ENCODE measurements at places on chromosomes 1 and 21.

GRCh38 chr1:236161230-236161629 lies 18.9 kb downstream of the GPR137B start:
- DNase-seq, result no peak

GRCh38 chr21:33767236-33767635 lies 124.9 kb downstream of the ITSN1 start:
- no peak for DNase-seq

- DNase-seq, result no peak
Observed at GRCh38 chr1:76176000-76176399, 101.5 kb downstream of the ST6GALNAC3 start.

DNA sequence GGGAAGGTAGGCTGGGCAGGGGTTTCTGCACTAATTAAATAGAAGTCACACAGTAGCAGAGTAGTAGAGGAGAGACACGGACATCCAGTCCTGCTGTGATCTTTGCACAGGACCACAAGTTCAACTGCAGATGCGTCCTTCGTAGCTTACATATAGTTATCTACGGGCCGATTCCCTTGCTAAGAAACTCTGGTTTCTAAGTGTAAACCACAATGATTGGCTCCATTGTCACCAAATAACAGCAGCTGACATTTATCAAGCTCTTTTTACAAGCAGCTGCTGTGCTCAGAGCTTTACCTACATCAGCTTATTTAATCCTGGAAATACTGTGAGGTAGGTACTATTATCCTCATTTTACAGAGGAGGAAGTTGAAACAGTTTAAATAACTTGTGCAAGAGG lies 3.1 kb downstream of the SLC45A3 start:
- DNase-seq, result no peak

GRCh38 chr1:22530715-22531114 lies 32.6 kb upstream of the EPHA8 start:
- no peak for DNase-seq

DNA sequence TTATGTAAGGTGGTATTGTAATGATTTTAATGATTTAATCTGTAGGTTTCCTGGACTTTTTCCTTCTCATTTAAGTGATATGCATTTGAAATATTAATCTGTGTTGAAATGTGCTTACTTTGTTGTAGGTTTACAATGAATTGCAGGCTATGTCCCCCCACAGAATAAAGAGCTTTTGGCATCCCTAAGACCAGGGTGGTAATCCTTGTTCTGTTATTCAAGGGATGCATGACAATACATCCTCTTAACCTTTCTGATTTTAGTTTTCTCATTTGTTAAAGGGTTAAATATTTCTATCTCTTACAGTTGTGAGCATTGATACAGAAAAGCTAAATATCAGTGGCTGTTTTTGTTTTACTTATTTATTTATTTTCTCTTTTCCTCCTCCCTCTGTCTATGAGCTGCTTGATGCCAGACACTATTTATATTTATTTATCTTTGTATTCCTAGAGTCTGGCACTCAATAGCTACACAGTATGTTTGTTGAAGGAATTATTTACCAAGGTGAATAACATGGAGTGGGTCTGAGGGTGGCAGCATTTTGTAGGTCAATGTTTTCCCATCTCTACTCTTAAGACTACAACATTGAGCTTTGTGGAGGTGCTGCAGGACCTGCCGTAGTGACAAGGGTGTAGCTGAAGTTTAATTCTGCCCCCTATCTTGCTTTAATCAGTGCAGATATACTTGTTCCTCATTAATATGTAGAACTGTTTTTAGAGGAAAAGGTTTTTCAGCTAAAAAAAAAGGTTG lies 19.9 kb upstream of the ADGRL2 start:
- no peak for DNase-seq

GRCh38 chr1:111770916-111771315 lies 15.2 kb downstream of the DDX20 start:
- no peak for DNase-seq

GRCh38 chr1:25066256-25066655 lies 136.2 kb upstream of the RUNX3 start:
- no peak for DNase-seq

DNA sequence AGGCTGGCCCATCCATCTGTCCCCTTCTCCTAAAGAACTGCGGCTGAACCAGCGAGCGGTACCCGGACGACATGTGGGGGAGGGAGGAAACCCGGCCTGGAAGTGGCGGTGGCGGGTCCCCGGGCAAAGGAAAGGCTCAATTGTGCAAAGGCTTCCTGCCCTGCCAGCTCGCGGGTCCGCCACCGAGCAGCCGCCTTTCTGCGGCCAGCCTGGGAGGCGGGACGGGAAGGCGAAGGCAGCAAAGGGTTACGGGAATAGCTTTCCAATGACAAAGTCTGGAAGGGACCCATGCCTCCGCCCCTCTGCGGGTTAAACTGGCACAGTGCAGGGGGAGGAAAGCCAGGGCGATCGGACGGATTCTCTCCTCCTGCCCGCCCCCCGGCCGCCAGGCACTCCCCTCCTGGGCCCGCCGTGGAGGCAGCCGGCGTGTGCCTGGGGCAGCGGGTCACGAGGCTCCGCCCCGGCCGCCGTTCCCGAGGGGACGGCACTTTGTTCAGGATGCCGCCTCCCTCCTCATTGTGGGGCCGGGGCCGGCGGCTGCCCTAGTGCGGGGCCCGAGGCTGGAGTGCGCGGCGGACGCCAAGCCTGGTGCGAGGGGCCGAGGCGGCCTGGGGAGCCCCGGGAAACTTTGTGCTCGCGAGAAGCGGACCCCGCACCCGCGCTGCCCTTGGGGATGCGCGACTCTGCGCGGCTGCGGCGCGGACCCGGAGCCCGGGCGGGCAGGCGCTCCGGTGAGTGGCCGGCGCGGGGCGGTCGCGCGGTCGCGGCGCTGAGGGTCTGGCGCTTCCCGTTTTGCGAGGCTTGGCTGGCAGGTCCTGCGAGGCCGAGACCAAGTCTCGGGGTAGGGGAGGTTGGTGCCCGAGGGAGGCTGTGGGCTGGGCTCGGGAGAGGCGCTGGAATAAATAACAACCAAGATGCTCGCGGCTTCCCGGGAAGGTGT lies at the start of gene NAV1:
NAV1 (plus strand) TSS at position 516 of the 940 bp plus-strand sequence. CDS start 83,758 bp downstream, outside the sequence.
- DNase-seq, result no peak

- DNase-seq, result no peak
Observed at GRCh38 chr21:41070284-41070683, 97.7 kb upstream of the BACE2 start.

DNA sequence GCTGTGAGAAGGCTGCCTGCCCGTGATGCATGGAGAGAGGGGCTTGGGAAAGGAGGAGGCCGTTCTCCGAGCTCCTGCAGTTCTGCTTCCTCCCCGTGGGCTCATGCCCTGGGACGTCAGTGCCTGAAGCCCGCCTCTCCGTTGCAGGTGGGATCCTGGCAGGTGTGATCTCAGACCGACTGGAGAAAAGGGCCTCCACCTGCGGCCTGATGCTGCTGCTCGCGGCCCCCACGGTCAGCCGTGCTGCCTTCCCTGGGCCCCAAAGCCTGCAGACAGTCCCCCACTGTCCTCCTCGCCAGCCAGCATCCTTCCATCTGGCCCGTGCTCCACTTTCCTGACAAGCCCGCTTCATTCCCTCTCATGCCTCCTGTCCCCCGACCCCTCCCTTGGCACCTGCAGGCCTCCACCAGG lies 50.9 kb downstream of the SLC37A1 start:
- no peak for DNase-seq

GRCh38 chr1:248402748-248403147 lies at the start of gene OR2T1:
Gene OR2T1 (plus strand): TSS chr1:248403048. CDS start chr1:248406148, 3,100 bp downstream.
- no peak for DNase-seq

GRCh38 chr1:171910786-171911185 lies 69.5 kb downstream of the DNM3 start:
- DNase-seq, result no peak

DNA sequence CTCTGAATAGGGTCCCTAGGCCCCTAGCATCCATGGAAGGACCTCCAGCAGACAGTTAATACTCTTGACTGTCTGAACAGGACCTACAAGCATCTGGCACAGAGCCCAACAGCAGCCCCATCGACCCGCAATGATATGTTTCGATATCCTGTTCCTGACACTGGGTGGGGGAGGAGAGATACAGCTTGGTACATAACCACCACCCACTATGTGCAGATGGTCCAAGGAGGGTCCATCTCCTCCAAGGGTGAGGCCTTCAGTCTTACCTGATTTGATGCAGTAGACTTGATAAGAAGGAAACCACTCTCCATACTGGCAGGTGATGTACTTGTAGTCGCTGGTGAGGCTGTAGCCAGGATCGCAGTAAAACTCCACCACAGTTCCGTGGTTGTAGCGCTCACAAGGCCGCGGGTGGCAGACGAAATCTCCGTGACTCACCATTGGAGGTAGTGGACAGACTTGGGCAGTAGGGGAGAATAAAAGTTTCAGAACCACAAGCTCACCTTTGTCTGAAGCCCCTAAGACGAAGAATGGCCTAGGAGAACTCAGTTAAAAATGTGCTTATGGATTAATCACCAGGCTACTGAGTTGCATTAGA lies 86.0 kb upstream of the TLR5 start:
- no peak for DNase-seq

DNA sequence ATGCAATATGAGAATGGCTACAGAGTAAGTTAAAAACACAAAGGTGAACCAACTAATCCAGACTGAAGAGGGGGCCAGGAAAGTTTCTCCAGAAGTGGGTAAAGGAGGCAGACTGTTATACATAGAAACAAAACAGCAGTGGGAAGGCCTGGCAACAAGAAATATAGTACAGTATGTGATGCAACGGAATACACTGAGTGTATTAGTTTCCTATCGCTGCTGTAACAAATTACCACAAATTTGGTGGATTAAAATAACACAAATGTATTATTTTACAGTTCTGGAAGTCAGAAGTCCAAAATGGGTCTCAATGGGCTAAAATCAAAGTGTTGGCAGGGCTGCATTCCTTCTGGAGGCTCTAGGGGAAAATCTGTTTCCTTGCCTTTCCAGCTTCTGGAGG lies 95.2 kb downstream of the ZSWIM5 start:
- DNase-seq, result no peak

GRCh38 chr1:24905355-24905978 lies 24.6 kb downstream of the RUNX3 start:
- no peak for DNase-seq

GRCh38 chr1:53126495-53126894 lies 15.9 kb downstream of the SLC1A7 start:
- DNase-seq, result no peak

DNA sequence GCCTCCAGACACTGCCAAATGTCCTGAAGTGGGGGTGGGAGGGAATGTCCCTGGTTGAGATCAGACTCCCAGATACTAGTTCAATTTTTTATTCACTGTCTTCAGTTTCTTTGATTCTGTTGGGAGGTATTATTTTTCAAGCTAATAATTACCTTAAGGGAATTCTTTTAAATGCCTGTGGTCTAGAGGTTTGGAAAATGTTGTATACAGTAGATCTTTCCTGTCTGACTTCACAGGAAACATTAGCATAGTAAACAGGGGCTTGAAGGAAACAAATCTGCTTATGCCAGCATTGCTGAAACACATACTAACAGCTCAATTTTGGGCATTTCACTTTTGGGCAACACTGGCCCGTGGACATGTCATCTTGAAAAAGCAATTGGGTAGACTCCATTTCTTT lies 84.3 kb upstream of the HP1BP3 start:
- DNase-seq, result no peak

DNA sequence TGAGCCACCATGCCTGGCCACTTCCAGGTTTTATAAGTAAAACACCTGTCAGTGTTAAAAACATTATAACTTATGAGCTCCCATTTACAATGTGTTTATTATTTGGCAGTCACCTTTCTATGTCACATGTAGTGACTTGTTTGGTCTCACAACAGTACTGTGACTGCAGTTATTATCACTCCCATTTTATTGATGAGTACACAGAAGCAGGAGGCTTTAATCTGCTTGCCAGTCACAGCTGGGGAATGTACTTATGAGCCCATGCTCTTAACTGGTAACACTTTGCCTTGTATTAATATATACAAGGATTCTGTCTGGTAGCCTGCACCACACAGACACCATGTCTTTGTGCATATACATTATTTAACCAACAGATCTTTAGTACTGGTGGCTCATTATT lies 31.1 kb upstream of the BACH1 start:
- no peak for DNase-seq

DNA sequence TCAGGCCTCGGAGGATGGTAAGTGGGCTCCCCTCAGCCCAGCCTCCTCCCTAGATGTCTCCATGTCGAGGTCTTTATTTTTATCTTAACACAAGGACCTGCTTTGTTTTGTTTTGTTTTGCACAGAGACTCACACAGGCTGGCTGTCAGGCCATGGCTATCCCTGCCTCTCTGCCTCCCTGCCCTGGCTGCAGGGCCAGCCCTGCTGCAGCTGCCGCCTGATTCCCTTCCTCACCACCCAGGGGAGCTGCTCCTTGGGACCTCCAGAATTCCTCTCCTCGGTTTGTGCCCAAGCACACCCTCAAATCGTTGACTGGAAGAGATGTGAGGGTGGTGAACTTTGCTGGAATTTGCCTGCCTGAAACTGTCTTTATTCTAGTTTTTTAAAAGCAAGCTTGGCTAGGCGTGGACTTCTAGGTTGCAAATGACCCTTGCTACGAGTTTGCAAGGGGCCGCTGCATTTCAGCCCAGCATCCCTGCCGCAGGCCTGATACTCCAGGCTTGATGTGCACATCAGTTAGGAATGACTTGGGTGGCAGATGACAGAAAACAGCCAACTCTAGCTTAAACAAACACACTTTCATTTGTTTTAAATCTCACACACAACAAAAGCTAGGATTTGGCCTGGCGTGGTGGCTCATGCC lies 37.1 kb downstream of the WNT9A start:
- no peak for DNase-seq

DNA sequence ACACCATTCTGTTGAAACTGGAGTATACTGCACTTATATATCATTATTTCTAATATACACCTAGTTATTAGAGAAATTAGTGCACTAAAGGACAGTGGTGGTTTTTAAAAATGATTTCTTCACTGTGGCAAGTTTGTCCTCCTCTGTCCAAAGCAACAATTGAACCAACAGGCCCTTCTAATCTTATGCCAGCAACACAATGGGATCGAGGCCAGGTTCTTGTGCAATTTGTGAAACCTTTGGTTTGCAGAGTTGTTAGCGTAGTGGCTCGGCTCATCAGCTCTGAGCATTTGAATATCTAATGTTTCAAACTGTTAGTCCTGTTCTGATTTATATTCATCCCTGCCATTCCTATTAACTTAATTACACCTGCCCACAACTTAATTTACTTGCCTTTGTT lies 9.9 kb upstream of the LRRC39 start:
- DNase-seq, result no peak

GRCh38 chr1:245444945-245445344 lies 290.2 kb downstream of the KIF26B start:
- no peak for DNase-seq

DNA sequence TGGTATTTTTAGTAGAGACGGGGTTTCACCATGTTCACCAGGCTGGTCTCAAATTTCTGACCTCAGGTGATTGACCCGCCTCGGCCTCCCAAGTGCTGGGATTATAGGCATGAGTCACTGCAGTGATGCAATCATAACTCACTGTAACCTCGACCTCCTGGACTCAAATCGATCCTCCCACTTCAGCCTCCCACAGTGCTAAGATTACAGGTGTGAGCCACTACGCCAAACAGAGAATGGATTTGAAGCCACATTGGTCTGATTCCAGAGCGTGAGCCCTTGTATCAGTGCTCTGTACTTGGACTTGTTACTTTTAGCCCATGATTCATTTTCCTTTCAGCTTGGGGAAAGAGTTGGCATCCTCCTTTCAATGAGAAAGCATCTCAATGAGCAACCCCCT lies 14.9 kb upstream of the ZNF683 start:
- DNase-seq, result no peak

- no peak for DNase-seq
Observed at GRCh38 chr1:103582464-103582863, 11.1 kb downstream of the AMY2B start.

All from inflammatory macrophage (primary cell).